Stimulated activated CD4-positive, alpha-beta T cell treated with anti-CD3 and anti-CD28 coated beads, Interleukin-4, amount 100 ng/mL, for 1 hour (primary cell): ENCODE measurements at places on chromosomes 1 and 21.
A peak's percentile ranks its signal among the peaks of the same experiment; 100 is the strongest.

GRCh38 chr1:206631085-206631509, 4.2 kb upstream of the DYRK3 start:
- peak; percentile 3 for DNase-seq

GRCh38 chr21:31371715-31372470, 27.8 kb upstream of the TIAM1 start:
- DNase-seq, result no peak

DNA sequence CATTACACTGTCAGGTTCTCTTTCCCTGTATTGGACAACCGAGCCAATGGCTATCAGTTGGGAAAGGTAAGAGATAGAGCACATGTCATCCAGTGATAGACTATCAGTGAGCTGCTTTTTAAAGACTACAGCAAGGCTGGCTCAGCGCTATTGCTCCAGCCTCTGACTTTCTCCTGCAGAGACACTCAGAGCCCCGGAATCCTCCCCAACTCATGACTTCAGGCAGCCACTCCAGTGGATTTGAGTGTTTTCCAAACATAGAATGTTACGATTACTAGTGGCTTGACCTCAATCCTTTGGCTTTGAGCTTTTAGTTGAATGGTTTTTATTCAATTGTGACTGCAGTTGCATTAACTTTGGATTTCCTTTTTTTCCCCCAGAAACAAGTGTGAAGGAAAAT, 331.9 kb downstream of the DISC1 start:
- no peak for DNase-seq

- DNase-seq, result no peak
Observed at GRCh38 chr1:199101635-199102034, 462.8 kb downstream of the PTPRC start.

DNA sequence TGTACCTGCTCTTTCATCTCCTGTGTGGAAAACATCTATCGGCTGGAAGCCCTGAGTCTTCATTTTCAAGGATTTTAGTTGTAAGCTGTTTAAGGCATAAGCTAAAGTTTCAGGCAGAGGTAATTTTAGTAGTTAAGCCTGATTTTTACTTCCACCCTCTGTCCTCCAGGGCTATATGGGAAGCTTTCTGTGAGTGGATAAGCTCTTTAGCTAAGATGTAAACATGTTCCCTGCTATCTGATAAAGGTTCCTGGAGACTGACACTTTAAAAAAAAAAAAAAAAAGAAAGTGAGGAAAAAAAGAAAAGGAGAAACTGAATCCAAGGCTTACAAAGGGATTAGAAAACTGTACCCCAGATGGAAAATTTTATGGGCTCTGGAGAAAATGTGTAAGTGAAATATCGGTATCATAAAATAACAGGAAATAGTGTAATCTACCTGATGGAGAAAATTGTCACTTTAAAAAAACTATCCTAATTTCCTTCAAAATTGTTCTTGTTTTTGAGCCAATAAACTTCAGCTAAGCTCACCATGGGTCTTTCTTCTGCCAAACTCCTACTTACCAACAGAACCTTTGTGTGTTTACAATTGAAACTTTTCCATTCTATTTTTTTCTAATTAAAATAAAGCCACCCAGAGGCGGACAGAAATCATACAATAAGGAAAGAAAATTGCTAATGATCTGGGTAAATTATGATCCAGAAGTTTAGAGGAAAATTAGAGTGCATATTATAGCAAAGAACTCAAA, 180.5 kb downstream of the TGFB2 start:
- DNase-seq, result no peak

DNA sequence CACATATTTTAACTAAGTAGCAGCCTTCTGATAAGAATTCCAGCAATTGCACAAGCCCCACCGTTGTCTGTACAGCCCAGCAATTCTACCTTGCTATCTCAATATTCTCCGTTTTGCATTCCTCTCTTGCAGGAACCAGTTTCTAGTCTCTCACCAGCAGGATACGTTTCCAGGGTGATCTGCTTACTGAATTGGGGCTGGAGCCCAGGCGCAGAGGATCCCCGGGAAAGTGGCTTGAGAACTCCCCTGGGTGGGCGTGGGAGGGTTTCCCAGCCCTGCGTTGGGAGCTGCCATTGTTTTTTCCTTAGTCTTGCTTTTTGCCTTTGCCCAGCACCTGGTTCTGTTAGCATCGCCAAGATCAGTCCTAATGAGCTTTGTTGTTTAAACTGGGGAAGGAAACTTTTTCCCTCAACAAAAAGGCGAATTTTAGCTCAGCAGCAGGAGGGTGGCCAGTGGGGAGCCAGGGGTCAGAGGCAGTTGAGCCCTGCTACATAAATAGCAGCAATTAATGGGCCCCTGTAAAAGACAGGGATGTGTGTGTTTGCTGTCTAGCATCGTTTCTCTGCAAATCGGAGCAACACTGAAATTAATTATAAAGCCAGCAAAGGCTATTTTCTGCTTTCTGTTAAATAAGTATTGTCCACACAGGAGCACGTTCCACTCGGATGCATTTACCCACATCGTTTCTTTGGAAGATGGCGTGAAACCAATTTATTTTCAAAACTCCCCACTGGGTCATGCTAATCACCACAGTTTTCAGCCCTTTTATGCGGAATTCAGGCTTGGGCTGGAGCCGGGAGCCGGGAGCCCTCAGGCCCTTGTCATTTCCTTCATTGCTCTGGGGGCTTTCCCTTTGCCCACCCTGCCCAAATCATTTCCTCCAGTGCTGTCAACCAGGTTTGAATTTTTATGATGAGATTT, 36.6 kb downstream of the HUNK start:
- DNase-seq, result no peak

GRCh38 chr1:205576011-205576410, 55.8 kb downstream of the ELK4 start:
- no peak for DNase-seq

- DNase-seq, result no peak
Observed at GRCh38 chr1:97271916-97272788, 550.6 kb downstream of the PTBP2 start.

DNA sequence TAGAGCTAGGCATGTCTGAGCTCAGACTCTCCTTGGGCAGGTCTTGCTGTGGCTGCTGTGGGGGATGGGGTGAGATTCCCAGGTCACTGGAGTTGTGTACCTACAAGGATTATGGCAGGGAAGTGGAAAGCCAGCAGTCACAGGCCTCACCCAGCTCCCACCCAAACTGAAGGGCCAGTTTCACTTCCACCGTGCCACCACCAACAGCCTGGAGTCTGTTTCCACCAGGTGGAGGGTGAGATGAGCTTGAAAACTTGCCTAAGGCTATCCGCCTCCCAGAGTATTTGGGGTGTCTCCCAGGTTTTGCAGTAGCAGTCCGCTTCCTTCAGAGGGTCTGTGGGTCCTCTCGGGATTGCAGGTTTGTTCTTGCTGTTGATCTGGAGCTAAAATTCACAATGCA, 327.7 kb downstream of the PTPRC start:
- DNase-seq, result no peak

DNA sequence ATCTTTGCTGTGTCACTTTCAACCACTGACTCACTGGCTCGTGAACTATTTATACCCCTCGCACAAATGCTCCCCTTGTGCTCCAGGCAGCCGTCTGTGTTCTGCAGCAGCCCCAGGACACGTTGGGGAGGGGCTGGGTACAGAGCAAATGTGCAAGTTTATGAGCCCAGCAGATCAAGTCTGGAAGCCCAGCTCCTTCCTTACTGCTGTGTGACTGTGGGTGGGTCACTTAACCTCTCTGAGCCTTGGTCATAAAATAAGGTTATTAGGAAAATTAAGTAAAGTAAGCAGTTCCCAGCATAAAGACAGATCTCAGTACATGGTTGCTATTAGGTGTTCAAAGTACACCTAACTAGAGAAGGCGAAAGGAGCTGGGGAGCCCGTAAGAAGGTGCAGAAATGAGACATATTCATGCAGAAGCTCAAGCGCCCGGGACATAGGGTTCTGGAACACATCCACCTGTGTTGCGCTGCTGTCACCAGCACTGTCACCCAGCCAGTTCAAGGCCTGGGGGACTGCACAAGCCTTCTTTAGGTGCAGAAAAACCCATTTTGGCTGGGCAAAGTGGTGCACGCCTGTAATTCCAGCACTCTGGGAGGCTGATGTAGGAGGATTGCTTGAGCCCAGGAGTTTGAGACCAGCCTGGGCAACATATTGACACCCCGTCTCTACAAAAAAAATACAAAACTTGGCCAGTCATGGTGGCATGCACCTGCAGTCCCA, 13.8 kb downstream of the EFHD2 start:
- no peak for DNase-seq

GRCh38 chr21:34971656-34972055, 77.4 kb downstream of the RUNX1 start:
- no peak for DNase-seq

- no peak for DNase-seq
Observed at GRCh38 chr1:3651930-3652547, at the start of gene TP73. TP73 (plus strand) TSS chr1:3652516; CDS start chr1:3682366, 29,850 bp downstream.

GRCh38 chr1:212805767-212806166, 14.1 kb downstream of the TATDN3 start:
- DNase-seq, result no peak

DNA sequence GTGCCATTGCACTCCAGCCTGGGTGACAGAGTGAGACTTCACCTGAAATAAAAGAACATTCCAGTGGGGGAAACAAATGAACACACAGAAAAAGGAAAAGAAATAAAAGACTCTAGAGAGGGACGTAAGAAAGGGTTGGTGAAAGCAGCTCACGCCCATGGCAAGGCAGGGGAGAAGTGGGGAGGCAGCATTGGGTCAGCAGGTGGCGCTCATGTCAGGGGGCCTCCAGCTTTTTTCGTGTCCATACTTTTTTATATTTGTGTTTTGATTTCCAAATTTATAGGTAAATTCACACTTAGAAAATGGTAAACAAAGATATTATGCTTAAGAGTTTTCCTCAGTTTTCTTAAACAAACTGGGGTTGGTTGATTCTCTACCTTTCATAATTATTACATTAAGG, 45.5 kb downstream of the VPS13D start:
- DNase-seq, result peak; percentile 50

GRCh38 chr1:31447210-31447609, 34.2 kb downstream of the SERINC2 start:
- no peak for DNase-seq

- DNase-seq, result peak; percentile 10
Observed at GRCh38 chr1:236156512-236157208, 14.3 kb downstream of the GPR137B start.

- no peak for DNase-seq
Observed at GRCh38 chr1:68142036-68142435, 90.3 kb downstream of the WLS start.

- DNase-seq, result no peak
Observed at GRCh38 chr1:2494323-2494693, 18.2 kb downstream of the PLCH2 start.

DNA sequence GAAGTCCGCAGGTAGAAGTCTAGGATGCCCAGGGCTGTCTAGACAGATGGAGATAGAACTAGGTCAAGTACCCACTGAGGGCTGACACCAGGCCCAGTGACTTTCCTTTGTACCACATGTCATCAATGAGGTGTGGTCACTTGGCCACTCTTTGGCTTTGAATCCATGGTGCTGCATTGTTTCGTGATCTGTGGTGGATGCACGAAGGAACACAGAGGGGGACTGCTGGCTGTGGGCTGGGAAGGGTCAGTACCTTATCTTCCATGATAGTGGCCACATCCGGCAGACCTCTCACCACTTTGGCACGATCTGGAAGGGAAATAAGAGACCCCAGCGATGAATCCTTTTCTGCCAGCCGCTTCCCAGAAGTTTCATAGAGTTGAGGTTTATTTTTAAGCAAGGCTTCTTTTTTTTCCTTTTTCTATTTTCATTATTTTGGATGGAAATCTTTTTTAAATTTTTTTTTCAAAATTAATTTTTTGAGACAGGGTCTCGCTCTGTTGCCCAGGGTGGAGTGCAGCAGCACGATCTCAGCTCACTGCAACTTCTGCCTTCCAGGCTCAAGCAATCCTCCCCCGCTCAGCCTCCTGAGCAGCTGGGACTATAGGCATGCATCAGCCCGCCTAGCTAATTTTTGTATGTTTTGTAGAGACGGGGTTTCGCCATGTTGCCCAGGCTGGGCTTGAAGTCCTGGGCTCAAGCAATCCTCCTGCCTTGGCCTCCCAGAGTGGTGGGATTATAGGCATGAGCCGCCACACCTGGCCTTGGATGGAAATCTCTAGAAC, 53.1 kb downstream of the MYOM3 start:
- DNase-seq, result no peak

- DNase-seq, result no peak
Observed at GRCh38 chr1:27618341-27619082, 14.6 kb upstream of the AHDC1 start.

- DNase-seq, result no peak
Observed at GRCh38 chr1:229409616-229410369, 24.1 kb downstream of the ACTA1 start.

- DNase-seq, result no peak
Observed at GRCh38 chr1:88661188-88661587, 22.9 kb upstream of the PKN2 start.

DNA sequence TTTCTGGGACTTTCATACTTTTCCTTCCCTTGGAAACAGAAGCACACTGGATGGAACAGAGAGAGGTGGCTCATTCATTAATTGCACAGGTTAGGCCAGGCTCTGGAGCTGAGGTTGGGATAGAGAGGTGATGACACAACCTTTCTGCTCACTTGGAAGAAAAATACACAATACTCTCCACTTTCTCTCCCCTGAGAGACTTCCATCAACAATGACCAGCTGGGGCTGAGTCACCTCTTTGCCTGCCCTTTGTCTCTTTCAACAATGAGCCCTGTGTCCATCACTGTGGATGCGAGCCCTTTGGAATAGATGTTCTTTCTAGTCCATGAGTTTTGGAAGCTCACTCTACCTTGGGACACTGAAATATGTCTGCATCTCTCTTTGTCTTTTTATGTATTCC, 43.1 kb downstream of the ATP2B4 start:
- DNase-seq, result no peak

DNA sequence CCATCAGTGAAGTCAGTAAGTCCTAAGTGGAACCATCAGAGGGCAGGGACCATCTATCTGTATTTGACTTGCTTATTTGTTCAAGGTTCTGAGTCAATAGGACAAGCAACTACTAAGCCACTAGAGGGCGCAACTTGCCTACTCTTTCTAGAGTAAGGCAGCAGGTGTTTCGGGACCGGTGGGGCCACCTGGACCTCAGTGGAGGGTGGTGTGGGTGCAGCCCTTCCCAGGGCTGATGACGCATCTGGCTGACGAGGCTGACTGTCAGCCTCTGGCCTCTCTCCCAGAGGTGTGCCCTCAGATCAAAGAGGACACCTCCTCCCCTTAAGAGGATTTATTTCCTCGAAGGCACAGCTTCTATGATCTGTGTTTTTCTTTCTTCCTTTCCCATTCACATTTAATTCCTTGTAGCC, 6.6 kb downstream of the CBR3 start:
- DNase-seq, result peak; percentile 75

GRCh38 chr1:227709451-227709850, 25.7 kb downstream of the JMJD4 start:
- DNase-seq, result no peak

GRCh38 chr1:24100945-24101737, 10.8 kb downstream of the MYOM3 start:
- no peak for DNase-seq
